ENCODE measurements at places on chromosomes 7 and 10. TPM values are rescaled to one million over a fixed set of nuclear protein-coding genes. Genes with fewer than 3 reads are reported as not detected.

Gene MKLN1
- 34.0 TPM for total RNA-seq

Gene HOXA9
- total RNA-seq = not detected

Gene PPP1R9A
- total RNA-seq = not detected

Gene GSAP
- total RNA-seq = 1.6 TPM
